Stimulated activated CD4-positive, alpha-beta T cell treated with anti-CD3 and anti-CD28 coated beads, Interleukin-2, amount 100 ng/mL, for 48 hours (primary cell): ENCODE measurements at places on chromosomes 1 and 21.

GRCh38 chr21:25283720-25284119 is 323.6 kb downstream of the MRPL39 start:
- no peak for DNase-seq

- no peak for DNase-seq
These were observed 45.2 kb upstream of the CNTN2 start for GRCh38 chr1:204997591-204998355.

- no peak for DNase-seq
These were observed 3.8 kb upstream of the RAB7B start for GRCh38 chr1:206006946-206007345.

- DNase-seq, result no peak
These were observed 102.3 kb upstream of the F3 start for GRCh38 chr1:94643819-94644218.

DNA sequence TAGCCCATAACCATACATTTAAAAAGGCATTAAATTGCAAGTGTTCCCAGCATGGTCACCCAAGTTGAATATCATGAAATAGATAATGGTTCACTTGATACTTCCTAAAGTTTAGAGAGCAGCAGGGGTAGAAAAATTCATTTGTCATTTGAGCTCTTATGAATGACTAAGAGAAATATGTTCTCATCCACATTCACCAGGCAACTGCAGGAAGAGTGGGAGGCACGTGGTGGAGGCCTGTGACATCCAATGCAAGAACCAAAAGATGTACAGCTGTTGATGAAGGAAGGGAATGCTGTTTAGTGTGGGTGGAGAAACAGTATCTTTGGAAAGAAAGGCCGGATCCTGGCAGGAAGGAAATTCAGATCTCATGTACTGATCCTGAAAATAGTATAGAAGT is 473.1 kb downstream of the ADGRL2 start:
- DNase-seq, result no peak

- no peak for DNase-seq
These were observed 36.3 kb upstream of the C1orf21 start for GRCh38 chr1:184350573-184350972.

GRCh38 chr1:183670169-183670568 is 17.1 kb upstream of the APOBEC4 start:
- no peak for DNase-seq

DNA sequence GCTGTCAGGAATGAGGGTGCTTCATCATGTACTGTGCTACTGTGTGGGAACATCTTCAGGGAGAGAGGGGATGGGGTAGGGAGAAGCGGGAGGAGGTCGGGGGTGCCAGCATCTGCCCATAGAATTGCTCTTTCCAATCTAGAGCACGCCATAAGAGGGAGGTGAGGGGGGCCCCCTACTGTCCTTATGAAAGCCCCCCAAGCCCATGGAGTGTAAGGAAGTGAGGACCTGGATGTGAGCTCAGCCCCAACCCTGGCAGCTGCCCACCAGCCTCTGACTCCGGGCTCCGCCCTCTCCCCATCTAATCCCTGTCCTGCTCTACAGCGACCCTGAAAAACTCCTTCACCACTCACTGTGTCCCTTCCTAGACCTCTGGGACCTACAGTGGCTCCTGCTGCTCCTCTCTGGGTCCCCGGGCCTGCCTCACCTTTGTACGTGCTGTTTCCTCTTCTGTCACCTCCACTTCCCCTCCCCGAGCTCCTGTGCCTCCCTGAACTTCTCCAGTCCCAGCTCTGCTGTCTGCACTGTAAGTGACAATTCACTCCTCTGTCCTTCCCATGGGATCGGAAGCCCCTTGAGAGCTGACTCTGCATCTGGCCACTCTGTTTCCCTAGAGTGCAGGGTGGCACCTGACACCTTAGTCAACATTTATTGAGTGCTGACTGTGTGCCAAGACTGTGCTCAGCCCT is 269.4 kb downstream of the PTPRU start:
- DNase-seq, result no peak

DNA sequence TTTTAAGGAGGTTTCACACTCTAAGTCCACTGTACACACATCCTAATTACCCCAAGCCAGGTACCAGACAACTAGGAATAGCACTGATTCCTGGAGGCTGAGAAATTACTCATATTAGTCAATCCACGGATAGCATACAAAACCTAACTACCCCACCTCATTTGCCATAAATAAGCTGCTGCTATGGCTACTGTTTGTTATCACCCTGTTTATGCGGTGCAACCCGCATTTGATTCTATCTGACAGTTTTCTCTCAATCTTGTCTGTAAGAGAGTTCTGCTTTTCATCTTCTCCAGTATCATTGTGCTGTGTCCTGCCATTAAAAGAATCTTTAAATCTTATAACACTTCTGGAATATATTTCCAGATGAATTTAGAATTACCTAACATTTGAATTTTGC is 1496.5 kb downstream of the PLA2G4A start:
- no peak for DNase-seq

GRCh38 chr1:201513498-201514243 is 6.7 kb upstream of the CSRP1 start:
- DNase-seq, result no peak

DNA sequence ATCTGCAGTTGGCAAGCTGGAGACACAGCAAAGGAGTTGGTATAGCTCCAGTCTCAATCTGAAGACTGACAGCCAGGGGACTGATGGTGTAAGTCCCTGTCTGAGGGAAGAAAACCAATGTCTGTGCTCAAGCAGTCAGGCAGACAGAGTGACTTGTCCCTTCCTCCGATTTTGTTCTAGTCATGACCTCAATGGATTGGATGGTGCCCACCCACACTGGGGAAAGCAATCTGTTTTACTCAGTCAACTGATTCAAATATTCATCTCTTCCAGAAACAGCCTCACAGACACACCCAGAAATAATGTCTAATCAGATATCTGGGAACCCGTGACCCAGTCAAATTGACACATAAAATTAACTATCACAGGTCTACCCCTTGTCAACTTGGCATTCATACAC is 11.9 kb upstream of the MRPL39 start:
- no peak for DNase-seq

DNA sequence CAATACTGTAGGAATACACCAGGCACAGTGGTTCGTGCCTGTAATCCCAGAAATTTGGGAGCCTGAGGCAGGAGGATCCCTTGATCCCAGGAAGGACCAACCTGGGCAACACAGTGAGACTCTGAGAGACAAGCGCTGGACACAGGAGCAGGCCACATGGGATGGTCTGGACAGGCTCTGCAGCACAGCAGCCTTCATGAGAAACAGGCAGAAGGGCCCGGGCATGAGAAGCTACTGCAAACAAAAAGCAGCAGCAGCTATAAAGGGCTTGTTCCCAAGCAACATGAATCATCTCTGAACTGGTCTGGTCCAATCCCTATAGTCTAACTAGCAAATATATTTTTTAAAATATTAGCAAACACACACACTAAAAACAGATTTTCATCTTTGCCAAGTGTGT is 35.5 kb upstream of the SLAMF9 start:
- no peak for DNase-seq

DNA sequence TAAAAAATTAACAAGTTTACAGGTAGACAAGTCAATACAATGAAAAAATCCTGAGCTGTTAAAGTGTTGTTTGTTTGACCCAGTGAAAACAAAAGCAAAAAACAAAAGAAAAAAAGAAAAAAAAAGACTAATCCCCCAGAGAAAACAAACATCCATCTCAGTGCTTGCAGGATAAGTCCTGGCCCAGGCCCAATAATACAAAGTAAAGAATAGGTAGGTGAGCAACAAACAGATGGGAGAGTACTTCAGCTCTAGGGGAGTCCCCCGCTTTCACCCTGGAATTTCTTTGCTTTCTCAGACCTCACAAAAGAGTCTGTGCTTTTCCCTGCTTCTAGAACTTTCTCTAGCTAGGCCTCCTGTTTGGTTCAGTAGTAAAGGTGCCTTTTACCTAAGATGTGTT is 70.3 kb downstream of the ABCA4 start:
- DNase-seq, result no peak

- DNase-seq, result no peak
These were observed 1.5 kb upstream of the RAP1A start for GRCh38 chr1:111618081-111618480.

GRCh38 chr1:30727824-30728223 is 4.4 kb upstream of the MATN1 start:
- no peak for DNase-seq

DNA sequence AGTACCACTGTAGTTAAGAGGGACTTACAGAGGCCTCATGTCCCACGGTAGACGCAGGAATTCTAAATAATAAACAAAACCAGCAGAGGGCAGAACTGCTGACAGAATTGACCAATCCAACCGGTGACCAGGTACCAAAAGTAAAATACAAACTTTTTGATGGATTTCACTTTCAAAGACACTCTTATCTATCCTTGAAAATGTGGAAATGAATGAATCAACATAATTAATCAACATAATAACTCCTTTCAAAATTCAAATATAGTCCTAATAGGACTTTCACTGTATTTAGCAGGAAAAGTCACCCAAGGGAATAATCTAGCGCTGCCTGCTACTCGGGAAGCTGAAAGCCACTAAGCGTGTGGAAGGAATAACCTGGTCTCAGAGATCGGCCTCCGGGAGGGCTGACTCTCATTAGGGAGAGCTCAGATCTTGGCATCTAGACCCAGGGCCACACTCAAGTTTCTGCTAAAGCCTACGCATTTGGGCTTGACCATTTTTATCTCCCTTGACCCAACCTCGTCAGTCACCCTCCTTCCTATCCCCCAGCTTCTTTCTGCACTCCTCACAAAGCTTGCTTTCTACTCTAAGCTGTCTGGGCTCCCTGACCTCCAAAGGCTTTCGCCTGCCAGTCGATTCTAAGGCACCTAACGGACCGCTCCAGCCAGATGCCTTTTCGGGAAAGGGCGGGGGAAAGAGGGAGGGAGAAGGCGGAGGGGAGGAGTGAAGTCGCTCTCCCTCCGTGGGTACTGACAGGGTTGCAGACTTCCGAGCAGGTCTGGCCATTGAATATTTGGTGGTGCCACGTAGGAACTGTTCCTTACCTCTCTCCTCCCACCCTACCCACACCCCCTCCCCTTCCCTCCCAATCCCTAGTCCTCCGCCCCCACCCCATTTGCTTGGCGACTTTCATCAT is 1.6 kb downstream of the COL11A1 start:
- DNase-seq, result no peak

- DNase-seq, result no peak
These were observed 344.1 kb upstream of the VAMP3 start for GRCh38 chr1:7426780-7427604.

DNA sequence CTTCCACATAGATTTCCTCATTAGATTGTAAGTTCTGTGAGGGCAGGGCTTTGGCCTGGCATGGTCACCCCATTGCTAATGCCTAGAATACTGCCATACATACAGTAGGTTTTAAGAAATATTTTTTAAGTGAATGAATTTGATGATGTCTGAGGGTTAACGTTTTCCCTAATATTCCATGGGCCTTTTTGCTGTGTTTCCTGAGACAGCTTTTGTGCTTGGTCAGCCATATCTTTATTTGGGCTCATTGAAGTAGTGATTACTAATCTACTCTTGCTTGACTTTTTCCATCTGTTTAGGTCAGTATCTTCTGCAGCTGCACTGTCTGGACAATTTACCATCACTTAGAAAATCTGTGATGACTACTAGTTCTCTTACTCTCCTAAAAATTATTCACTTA is 3.5 kb downstream of the CDC42 start:
- DNase-seq, result no peak

- no peak for DNase-seq
These were observed 26.3 kb downstream of the RGS8 start for GRCh38 chr1:182658055-182658454.

GRCh38 chr21:35336534-35336933 is 287.4 kb upstream of the RUNX1 start:
- no peak for DNase-seq

GRCh38 chr1:235851939-235852338 is 14.8 kb downstream of the LYST start:
- no peak for DNase-seq

DNA sequence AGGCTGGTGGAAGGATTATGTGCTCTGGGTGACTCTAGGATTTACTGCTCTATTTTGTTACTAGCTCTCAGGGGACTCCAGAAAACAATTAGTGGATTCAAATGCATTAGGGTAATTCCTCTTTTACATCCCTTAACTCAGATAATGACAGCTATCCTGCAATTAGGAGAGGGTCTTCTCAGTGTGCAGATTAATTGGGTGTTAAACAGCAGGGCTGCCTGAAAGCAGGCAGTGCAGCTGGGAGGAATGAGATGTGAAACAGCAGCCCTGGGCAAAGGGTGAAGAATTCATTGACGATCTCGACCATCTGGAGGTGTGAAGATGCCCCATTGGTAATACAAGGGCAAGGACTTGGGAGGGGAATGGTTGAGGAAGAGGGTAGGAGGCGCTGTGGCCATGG is 66.1 kb downstream of the HTR6 start:
- DNase-seq, result no peak

DNA sequence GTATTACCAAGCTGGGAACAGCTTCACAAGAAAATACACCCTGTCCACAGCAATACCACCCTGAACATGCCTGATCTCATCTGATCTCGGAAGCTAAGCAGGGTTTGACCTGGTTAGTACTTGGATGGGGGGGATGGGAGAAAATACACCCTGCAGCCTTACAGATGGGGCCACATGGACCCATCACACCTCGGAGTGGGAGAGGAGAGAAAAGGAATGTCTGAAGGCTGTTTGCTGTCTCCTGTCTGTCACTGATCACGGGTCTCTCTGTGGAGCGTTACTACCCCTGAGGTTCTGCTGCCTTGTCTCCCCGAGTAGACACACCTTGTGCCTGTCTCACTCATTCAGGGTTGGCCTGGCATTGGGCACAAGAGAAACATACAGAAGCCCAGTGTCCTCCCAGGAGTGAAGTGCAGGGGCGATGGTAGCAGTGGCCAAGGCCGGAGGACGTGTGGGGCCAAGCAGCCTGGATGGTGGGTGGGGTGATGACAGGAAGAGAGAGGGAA is 48.0 kb downstream of the TEX35 start:
- DNase-seq, result no peak

DNA sequence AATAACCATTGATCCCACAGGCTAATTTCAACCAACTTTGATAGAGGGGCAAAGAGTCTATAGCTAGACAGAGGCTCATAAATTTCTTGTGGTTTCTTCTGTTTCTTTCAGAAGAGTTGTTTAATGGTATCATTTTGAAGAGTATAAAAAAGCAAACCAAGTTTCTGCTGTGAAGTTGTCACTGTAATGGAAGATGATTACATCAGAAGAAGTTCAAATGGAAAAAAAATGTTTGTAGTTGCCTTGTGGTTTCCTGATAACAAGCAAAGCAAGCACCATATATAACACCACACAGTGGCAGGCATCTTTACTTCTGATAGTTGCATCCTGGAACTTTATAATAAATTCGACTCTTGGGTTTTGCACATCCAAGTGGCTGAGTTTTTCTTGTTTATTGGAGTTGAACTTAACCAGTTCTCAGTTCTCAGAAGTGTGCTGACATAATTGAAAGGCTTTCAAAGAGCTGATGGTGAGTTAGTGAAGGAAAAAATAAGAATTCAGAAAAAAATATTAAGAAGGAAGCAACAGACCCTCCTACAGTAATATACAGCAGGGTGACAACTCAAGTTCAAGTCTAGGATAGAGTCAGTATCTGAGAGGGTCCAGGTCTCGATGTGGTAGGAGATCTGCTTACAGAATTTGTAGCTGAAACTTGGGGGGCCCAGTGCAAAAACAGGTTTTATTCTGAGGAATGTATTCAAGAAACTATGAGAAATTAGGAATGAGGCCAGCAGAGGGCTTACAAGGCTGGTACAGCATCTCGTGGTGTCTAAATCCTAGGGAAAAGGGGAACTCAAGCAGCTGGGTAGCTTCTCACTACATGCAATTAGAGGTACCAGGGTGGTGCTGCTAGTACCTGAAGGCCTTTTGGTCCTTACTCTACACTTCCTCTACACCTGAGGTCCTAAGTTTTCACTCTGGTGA is 123.5 kb downstream of the CRB1 start:
- DNase-seq, result no peak
